Activated CD4-positive, CD25-positive, alpha-beta regulatory T cell treated with anti-CD3 and anti-CD28 coated beads, Interleukin-2, amount 50 U/mL, for 16 hours (primary cell): ENCODE measurements at places on chromosomes 5 and 9.

GRCh38 chr5:83118471-83118870 is 41.1 kb downstream of the XRCC4 start:
- no peak for DNase-seq

GRCh38 chr9:17219261-17219660 is 84.4 kb downstream of the CNTLN start:
- DNase-seq = no peak

DNA sequence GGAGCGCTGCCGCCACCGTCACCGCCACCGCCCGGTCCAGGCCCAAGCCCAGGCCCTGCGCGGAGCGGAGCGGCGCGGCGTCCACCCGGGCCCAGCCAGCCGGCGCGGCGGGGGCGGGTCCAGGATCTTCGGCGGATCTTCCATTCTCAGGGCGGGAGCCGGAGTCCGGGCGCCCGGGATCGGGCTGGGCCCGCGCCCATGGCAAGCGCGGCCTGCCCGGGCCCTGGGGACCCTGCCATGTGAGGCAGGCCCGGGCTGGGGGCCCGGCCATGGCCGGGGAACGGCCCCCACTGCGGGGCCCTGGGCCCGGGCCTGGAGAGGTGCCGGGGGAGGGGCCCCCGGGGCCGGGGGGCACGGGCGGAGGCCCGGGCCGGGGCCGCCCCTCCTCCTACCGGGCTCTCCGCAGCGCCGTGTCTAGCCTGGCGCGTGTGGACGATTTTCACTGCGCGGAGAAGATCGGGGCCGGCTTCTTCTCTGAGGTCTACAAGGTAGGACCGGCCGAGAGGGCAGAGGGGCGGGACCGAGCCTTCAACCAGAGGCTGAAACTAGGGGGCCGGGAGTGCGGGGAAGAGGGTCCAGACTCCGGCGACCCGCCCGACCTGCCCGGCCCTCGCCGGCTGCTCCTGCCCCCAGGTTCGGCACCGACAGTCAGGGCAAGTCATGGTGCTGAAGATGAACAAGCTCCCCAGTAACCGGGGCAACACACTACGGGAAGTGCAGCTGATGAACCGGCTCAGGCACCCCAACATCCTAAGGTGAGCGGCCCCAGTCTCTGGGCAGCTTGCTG is 482 bp downstream of the TESK1 start:
- DNase-seq = no peak

DNA sequence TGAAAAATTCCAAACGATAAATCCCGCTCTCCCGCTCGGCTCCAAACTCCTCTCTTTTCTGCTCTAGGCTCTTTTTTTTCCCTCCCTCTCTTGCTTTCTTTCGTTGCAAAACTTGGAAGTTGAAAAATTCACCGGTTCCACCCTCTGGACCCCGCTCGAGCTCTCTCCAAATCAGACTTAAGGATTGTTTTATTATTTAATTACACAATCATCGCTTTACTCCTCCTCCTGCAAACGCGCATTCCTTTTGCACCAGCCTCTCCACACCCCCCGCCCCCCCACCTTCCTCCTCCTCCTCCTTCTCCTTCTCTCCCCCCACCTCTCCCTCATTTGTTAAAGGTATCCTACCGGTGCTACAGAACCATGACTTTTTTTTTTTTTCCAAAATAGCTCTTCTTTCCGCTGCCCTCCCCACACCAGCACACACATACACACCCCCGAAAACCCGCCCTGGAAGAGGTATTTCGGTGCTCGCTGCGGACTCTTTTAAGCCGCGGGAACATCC is 535 bp upstream of the NFIB start:
- DNase-seq = no peak

DNA sequence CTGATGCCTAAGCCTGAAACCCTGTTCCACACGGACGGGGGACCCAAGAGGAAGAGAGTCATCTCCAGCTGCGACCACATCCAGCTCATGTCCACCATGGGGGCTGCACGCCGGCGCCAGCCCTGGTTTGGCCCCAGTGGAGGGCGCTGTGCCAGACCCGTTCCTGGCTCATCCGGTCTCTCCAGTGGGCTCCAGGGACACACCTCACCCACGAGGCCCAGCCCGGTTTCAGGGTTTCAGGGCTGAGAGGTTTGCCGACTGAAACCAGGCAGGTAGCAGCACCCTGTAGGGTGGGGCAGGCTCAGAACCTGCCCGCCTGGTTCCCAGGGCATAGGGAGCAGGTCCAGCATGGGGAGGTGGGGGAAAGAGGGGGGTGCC is 71.4 kb upstream of the STXBP1 start:
- DNase-seq = no peak

- DNase-seq = no peak
These were observed 103.5 kb downstream of the MAPKAP1 start for GRCh38 chr9:125603478-125604021.

- DNase-seq = no peak
These were observed 2.2 kb downstream of the PBX3 start for GRCh38 chr9:125749287-125749935.

GRCh38 chr5:145345511-145346287 is 489.4 kb downstream of the PRELID2 start:
- no peak for DNase-seq

GRCh38 chr9:81717747-81718077 is 28.4 kb upstream of the TLE1 start:
- DNase-seq = no peak

DNA sequence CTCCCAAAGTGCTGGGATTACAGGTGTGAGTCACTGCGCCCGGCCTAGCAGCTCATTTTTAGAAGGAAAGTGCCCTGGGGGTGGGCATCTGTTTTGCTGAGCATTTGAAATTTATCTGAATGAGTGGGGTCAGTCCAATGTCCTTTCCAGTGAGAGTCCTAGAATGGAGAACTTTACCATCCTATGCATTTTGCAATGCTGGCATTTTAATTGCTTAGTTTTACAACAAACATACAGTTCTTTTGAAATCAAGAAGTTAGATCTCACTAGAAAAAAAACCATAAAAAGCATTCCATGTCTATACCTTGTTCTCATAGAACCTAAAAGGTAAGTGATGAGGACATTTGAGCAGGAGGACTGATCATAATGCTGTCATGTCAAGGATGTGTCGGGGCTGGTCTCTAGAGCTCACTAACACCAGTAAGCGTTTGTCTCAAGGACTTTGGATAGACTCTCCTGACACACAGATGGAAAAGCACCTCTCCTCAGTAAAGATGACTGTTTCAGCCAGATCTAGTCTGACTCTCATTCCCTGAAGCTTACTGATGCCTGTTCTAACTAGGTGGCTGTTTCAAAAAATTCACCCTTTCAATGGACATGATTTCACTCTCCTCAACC is 83.9 kb downstream of the DCP2 start:
- no peak for DNase-seq

- DNase-seq = no peak
These were observed 5.1 kb upstream of the ELAVL2 start for GRCh38 chr9:23830929-23831730.

- no peak for DNase-seq
These were observed 232.3 kb downstream of the FANCC start for GRCh38 chr9:95085036-95085770.

- DNase-seq = no peak
These were observed 208.9 kb downstream of the PBX3 start for GRCh38 chr9:125956102-125956501.

DNA sequence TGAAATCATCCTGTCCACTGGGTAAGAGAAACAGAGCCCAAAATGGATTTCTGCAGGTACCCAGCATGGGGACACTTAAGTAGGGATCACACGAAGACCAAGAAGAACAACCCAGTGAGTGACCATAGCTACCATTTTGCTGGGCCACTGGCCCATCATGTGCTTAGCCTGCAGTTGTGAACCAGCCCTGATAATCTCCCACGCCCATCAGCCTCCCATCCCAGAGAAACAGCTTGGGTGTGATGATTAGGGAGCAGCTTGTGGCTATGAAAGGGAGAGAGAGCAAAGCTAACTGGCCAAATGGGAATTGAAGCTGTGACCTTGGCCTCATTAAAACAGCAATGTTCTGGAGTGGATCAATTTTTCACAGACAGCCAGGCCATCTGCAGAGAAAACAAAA is 138.5 kb downstream of the SLC24A2 start:
- DNase-seq = no peak

GRCh38 chr9:119221276-119221675 is 148.0 kb downstream of the BRINP1 start:
- DNase-seq = no peak

DNA sequence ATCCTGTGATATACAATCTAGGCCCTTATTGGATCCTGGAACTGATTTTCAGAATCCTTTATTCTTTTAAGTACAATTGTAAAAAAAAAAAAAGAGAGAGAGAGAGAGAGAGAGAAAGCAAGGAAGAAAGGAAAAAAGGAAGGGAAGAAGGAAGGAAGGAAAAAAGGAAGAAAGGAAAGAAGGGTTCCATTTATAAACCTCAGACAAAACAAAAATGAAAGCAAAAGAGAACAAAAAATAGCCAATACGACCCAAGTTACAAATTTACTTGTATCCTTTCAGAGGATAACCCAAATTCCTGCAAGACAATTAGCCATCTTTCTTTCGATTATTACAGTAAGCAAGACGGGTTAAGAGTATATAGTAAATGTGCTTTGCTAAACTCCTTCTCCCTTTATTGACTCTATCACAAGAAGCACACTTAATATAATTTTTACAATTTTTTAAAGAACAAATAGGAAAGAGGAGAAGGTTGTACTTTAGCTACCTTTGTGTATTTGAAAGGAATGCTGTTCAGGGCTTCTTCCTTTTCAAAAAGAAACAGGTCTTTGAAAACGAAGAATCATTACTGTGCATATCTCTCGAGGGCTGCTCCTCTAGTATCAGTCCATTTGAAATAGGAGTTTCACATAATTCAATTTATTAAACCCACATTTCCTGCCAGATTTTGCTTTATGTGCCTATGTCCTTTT is 543.3 kb downstream of the RAB3C start:
- DNase-seq = no peak

DNA sequence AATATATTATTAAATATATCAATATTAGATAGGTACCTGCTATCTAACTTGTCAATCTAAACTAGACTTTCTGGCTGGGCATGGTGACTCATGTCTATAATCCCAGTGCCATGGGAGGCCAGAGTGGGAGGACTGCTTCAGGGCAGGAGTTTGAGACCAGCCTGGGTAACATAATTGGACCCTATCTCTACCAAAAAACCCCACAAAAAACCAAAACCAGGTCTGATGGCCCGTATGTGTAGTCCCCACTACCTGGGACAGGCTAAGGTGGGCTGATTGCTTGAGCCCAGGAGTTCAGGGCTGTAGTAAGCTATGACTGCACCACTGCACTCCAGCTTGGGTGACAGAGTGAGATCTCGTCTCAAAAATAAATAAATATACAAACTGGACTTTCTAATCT is 55.0 kb downstream of the PJA2 start:
- no peak for DNase-seq

GRCh38 chr5:3709717-3710348 is 114.2 kb downstream of the IRX1 start:
- DNase-seq = no peak

- no peak for DNase-seq
These were observed 350.8 kb downstream of the NFIB start for GRCh38 chr9:13963005-13963653.

DNA sequence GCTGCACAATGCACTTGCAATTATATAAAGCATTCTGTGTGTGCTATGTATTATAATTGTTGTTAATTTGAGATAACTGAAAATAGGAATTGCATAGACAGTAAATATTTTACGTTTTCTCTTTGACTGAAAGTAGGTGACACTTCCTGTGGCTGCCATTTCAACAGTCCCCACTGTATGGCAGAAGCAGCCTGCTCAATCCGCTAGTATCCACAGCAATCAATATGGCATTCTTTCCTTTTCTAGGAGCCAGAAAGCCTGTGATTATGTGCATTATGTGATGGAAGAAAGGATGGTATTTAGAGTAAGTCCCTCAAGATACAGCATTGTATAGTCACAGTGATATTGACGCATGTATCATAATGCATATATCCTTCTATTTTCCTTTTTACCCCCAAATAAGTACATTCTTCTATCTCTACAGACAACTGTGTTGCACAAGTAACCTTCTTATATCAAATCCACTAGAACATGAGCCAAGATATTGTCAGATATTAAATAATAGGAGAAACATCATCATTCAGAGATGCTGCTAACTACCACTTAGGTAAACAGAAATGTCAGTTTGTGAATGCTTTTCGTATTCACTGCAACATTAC is 59.7 kb downstream of the CARTPT start:
- DNase-seq = no peak

- no peak for DNase-seq
These were observed 175.0 kb downstream of the SSBP2 start for GRCh38 chr5:81575924-81576323.
